ENCODE measurements at places on chromosomes 2 and 18. TPM values are rescaled to one million over a fixed set of nuclear protein-coding genes. Genes with fewer than 3 reads are reported as not detected.

GRCh38 chr2:165793161-165793778 lies 777 bp downstream of the GALNT3 start:
- DNase-seq = no peak

GRCh38 chr2:205357732-205358131 lies 324.6 kb upstream of the NRP2 start:
- DNase-seq = no peak

GRCh38 chr2:51490576-51491234 lies 458.8 kb upstream of the NRXN1 start:
- DNase-seq = no peak

Gene IL1B
- not detected for total RNA-seq

Gene GKN1
- total RNA-seq = 1.9 TPM

DNA sequence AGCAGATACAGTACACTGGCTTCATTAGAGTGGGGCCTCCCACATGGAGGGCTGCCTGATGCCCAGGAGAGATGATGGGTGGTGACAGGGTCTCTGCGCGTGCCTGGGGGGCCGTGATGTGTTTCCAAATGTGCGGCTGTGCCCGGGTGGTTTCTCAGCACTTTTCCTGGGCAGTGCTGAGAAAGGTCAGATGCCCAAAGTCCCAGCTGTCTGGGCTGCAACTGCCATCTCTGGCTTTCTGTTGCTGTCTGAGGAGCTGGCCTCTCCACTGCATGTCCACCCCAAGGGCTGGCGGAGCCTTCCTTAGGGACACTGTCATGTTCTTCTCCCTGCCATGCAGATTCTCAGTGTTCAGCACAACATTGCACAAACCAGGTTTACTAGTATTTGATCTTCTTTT lies 62.7 kb upstream of the NFATC1 start:
- no peak for DNase-seq

Gene CRYGD
- total RNA-seq = not detected

- DNase-seq = no peak
These were observed 6.8 kb downstream of the SMAD7 start for GRCh38 chr18:48943736-48944527.

GRCh38 chr2:75089471-75089870 lies 109.8 kb downstream of the TACR1 start:
- DNase-seq = no peak

DNA sequence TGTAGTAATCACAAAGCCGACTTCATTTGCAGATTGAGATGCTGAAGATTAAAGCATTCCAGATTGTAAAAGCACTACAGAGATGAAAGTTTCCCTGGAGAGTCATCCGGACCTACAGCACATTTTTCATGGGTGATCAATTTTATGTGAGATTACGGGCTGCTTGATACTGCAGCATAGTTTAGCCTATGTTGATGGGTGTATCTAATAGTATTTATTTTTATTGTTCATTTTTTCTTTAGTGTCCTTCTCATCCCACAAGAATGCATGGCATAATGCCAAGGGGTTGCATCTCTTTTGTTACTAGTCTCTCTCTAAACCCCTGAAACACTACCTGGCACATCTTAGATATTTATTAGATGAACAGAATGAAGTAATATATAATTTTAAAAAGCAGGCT lies 240.4 kb downstream of the MBD2 start:
- no peak for DNase-seq

- DNase-seq = no peak
These were observed 1262.9 kb downstream of the SUCLG1 start for GRCh38 chr2:83196225-83196624.

Gene HOXD12
- not detected for total RNA-seq

- DNase-seq = no peak
These were observed 21.0 kb downstream of the HJURP start for GRCh38 chr2:233833345-233833744.

DNA sequence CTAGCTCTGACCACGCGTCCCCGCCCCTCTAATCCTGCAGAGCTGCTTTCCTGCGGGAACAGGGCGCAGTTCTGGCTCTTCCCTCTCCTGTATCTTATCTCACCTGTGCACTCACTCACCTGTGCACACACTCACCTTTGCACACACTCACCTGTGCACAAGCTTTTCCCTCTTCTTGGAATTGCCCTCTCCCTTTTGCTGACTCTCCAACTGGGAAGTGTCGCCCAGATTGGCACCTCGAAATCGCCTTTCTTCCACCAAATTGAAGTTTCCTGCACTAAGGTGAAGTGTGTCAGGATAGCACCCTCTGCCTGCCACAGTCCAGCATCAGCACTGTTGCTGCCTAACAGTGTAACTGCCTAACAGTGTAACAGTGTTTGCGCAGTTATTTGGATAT lies 566 bp upstream of the CMPK2 start:
- DNase-seq = no peak

GRCh38 chr2:38097988-38098385 lies 22.0 kb upstream of the CYP1B1 start:
- no peak for DNase-seq

GRCh38 chr18:7737550-7737949 lies 170.4 kb downstream of the PTPRM start:
- DNase-seq = no peak

GRCh38 chr18:6004683-6005082 lies 109.4 kb upstream of the TMEM200C start:
- no peak for DNase-seq

DNA sequence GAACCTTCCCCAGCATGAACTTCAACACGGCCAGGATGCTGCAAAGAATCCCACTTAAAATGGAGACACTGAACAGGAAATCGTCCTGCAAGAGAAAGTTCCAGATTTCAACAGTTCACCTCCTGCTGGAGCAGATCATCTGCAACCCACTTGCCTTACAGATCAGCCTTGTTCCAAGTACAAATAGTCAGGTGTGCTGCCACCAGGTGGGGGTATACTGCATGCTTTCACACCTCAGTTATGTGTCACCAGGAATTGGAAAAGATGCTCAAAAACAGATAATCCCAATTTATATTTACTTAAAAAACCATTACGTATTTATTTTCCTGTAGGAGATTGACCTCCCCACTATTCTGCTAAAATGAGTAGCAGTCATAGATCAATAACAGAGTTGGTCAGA lies 212.3 kb downstream of the MGAT5 start:
- no peak for DNase-seq

Gene FSIP2
- total RNA-seq = under 0.01 TPM
